NCI-H1436 (cell line): ENCODE measurements at places on chromosomes 13 and 19.
A peak's percentile ranks its signal among the peaks of the same experiment; 100 is the strongest.

DNA sequence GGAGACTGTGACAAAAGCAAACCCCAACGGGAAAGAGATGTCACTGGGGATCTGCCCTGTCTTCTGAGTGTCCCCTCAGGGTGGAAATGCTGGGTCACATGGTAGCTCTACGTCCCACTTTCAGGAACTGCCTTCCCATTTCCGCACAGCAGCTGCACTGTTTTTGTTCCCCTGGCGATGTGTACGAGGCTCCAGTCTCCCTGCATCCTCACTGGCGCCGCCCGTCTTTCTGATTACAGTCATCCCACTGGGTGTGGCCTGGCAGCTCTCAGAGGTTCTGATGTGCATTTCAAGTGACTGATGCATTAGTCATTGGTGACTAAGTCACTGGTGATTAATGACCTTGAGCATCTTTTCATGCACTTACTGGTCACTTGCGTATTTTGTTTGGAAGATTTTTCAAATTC, 21.2 kb downstream of the PCID2 start:
- DNase-seq = no peak

DNA sequence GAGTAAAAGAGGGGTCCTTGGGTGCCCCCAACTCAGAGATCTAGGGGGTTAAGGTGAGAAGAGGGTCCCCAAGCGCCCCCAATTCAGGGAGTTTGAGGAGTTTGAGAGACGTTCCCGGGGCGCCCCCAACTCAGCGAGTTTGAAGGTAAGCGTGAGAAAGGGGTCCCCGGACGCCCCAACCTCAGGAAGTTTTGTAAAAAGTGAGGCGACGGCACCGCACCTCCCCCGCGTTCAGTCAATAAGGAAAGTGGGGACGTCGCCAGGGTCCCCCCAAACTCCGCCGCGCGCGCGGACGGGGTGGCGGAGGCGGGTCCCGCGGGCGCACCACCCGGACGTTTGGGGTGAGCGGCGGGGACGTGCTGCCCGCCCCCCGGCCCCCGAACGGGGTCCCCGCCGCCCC, 353 bp downstream of the RFX2 start:
- DNase-seq = no peak

- no peak for DNase-seq
These were observed 12.7 kb downstream of the F10 start for GRCh38 chr13:113135281-113135760.

DNA sequence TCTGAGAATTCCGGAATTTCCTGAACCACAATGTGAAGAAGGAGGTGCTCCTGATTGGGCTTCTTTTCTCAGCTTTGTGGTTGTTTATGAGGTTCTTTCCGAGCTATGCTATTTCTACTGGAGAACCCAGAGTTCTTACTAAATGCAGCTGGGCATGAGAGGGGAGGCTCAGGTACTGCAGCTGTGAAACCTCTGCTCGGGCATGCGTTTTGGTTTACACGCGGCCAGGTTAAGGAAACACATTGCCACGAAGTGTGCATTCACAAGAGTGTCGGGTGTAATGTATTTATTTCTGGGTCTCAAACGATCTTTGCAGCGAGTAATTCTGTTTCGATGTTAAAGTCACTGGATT, 661 bp upstream of the MIR17HG start:
- no peak for DNase-seq

DNA sequence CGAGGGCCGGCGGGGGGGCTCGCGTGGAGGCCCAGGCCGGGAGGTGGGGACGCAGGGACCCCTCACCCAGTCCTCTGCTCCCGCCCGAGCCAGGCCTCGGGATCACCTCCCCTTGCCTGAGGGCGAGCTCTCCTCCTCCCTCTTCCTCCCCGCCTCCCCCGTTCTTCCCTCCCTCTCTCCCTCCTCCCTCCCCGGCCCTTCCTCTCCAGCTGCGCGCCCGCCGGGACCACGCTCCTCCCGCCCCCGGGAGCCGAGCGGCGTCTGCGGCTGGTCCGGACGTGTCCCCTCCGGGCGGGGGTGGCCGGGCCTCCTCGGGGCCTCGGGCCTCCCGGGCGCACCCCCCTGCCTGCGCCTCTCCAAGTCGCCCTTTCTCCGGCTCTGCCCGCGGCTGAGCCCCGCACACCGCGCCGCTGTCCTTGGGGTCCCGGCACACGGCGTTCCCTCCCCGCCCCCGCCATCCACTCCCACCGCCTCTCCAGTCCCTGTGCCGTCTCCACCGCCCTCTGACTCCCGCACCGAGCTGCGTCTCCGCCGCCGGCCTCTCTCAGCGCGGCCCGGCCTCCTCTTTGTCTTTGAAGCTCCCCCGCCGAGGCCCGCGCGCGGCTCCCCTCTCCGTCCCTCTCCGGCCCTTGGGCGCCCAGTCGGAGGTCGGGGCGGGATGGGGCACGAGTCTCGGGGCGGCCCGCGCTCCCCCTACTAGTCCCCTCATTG, 5.7 kb downstream of the SOX1 start:
- peak; percentile 67 for DNase-seq
